ENCODE measurements at places on chromosomes 3 and 15.

DNA sequence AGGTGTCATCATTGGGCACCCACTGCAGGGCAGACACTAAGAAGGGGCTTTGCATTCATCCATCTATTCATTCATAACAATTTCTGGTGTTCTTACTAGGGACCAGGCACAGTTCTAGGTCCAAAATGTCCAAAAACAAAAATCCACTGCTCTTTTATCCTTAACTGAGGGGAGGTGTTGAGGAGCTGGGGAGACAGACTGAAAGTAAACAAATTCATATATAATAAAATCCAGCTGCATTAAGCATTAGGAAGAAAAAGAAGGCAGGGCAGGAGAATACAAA, 1.1 kb downstream of the EIF4E3 start:
- DNase-seq: no peak

- no peak for DNase-seq
These were observed 244.7 kb upstream of the ST8SIA2 start for GRCh38 chr15:92149029-92149428.

GRCh38 chr3:127543441-127543840, 47.1 kb downstream of the TPRA1 start:
- no peak for DNase-seq

DNA sequence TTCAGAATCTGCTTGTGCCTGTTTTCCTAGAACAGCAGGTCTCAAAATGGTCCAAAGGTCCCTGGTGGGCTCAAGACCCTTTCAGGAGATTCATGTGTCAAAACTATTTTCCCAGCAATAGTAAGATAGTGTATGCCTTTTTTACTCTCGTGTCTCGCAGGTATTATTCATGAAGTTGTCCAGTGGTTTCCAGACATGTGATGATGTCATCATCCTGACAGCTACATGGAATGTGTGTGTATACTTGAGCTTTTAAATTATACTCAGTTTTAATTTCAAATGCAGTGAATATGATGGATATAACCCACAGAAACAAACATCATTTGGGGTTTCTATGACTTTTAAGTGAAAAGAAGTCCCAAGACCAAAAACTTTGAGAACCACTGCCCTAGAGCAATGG, 288.6 kb downstream of the NTRK3 start:
- DNase-seq: no peak

DNA sequence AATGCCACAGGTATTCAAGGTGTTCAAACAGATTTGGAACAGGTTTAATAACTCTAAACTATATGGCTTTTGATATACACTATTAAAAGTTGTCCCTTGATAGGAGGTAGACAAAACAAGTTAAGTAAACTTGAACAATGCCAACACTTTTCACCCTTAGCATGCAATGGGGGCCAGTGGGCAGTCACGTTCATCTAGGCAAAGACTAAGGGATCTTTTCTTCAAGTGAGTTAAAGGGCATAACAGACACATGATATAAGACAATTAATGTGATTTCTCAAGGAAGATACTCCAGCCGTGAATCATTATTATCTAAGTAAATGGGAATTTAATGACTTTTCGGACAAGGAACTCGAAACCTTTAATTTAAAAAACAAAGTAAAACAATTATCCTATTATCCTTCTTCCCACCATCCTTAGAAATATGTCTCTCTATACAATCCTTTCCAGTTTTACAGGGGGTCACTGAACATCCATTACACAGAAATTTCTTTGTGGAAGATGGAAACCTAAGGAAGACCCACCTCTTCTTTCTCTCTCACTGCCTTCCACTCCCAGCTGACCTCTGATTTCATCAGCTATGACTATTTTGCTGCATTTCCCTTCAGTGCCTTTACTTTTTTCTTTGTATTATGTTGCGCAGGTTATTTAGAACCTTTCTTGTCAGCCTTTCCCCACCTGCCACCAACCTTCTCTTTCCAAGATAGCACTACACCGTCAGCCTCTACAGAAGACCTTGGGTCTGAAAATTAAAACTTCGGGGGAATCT, 1.5 kb downstream of the CLDN1 start:
- DNase-seq: no peak

DNA sequence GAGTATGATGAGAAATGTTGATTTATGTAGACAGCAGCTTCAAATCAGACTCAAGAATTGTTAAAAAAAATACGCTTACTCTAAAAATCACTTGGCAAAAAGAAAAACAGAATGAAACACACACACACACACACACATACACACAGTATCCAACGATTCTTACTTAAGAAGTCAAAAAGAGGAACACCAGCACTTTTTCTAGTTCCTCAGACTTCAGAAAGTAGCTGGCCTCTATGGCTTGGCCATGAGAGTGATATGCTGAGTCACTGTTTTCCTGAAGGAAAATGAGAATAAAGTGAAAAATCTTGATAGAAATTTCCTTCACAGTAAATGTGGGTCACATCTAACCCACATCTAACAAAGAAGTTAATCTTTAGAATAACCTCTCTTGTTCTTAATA, 22.1 kb downstream of the CNTN3 start:
- no peak for DNase-seq

DNA sequence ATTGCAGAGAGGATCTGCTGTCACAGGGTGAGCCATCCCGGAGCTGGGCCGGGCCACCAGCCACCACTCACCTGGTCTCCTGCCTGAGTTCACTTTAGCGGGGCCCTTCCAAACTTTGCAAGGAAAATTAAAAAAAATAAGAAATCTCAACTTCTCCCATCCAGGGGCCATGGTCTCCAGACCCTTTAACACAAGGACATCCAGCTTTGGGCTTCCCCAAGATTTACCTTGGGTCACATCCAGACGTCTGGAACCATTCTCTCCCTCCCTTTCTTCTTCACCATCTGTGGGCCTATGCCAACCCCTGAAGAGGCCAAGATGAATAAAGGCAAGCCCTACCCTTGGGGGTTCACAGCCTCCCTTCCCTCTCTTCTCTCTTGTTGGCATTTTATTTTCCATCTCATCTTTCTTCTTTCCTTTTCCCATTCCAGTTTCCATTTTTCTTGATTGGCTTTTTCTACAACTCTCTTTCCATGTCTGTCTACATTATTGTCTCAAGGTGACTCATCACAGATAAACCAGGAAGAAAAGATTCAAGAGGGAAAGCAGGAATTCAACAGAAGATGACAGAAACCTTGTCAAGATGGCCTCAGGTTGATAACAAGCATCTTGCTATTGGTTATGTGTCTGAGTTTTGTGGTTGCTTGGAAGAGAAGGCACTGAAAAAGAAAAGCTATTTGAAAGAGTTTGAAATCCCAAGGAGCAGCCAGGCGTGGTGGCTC, 49.5 kb downstream of the ITGA11 start:
- DNase-seq: no peak

GRCh38 chr3:29291982-29292363, 11.1 kb downstream of the RBMS3 start:
- no peak for DNase-seq

- DNase-seq: no peak
These were observed 40.2 kb downstream of the CMTM8 start for GRCh38 chr3:32278714-32279113.

- DNase-seq: no peak
These were observed 147.5 kb upstream of the SYNPR start for GRCh38 chr3:63130625-63131024.

GRCh38 chr3:40637906-40638305, 113.1 kb downstream of the ZNF621 start:
- DNase-seq: no peak

GRCh38 chr3:19199131-19199530, 50.8 kb downstream of the KCNH8 start:
- no peak for DNase-seq

DNA sequence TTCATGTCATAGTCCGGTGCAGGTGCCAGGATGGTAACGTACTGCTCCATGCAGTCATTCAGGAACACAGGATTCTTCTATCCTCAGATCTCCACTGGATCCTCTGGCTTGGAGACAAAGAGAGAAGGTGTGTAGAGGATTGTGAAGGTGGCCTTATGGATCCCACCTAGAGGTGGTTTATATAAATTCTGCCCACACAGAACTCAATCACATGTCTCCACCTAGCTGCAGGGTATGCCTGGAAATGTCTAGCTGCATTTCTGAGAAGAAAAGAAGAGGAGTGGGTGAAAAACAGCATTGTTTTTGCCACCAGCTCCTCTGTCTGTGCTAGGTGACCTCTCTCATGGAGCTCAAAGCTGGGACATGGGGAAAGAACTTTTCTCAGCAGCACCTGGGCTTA, 478.7 kb downstream of the PDCD6IP start:
- DNase-seq: no peak

GRCh38 chr3:17142516-17142915, 257.8 kb downstream of the PLCL2 start:
- DNase-seq: no peak

DNA sequence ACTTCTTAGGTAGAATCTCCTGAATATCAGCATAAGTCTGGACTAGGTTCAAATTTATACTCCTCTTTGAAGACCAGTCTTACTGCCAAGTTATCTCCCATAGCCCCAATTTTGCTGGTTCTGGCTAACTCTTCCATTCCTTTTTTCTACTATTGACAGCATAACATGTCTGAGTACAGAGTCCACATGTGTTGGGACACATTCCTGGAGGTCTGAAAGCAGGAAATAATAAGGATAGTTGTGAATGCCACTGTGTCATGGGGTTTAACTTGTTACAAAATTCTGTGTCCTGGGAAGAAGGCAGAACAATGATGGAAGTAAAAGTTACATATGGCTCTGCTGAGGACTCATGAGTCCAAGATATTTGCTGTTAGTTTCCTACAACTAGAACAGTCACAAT, 57.4 kb upstream of the ZBTB20 start:
- no peak for DNase-seq

DNA sequence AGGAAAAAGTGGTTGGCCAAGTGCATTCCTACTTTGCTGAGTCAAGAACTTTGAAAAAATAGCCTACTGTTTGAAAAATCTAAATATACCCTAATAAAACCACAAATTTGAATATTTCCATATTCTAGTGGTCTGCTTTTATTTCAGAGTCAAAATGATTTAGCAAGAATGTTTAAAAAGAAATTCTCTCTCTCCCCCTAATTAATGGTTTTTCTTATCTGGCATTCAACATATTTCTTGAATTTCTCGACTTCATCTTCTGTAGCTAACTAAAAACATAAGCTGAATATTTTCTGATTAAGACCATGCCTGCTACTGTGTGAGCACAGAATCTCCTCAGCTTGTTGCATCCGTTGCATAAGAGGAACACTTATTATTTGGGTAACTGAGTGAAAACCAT, 563.5 kb upstream of the TBL1XR1 start:
- no peak for DNase-seq

GRCh38 chr3:197281849-197282248, 16.6 kb downstream of the DLG1 start:
- no peak for DNase-seq

DNA sequence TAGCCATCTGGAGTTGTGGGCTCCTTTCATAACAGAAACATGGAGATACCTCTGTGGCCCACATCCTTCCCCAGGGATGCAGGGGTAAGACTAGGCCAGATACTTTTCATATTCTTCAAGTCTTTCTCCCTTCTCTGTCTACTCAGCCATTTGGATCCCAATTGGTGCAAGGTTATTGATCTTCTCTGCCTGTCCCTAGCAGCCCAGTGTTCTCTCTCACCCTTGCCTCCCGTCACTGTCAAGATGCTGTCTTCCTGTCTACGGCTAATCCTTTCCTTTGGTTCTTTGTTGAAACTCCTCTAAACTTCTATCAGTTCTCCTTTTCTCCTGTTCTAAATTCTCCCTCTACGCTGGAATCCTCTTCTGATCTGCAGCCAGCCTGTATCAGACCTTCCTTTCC, 51.3 kb downstream of the SENP2 start:
- no peak for DNase-seq

- no peak for DNase-seq
These were observed 23.4 kb downstream of the EDEM1 start for GRCh38 chr3:5210926-5211325.

DNA sequence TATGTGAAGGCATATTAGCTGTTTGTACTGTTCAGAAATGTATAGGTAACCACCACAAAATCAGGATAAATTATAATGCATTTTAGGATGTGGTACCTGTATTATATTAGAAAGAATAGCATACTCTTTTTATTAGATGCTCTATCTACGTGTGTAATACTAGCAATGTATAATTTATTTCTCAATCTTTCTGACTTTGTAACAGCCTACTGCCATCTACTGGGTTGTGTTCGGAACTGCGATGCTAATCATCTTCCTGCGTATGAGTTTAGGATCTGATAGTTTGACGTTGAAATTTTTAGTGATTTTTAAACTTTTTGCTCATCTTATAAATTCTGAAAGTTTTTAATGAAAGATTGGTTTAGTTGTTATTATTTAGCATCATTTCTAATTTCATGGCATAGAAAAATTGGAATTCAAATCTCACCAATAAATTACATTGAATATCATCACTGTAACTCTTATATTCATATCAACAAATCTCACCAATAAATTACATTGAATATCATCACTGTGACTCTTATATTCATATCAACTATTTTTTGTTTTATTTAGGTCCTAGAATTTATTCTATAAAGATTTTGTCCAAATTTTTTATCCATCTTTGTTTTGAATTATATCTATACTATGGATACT, 322.7 kb upstream of the ZNF717 start:
- no peak for DNase-seq

GRCh38 chr3:194312186-194312742, 38.9 kb downstream of the CPN2 start:
- no peak for DNase-seq

- no peak for DNase-seq
These were observed 21.2 kb downstream of the UBE2Q2 start for GRCh38 chr15:75864213-75865059.

DNA sequence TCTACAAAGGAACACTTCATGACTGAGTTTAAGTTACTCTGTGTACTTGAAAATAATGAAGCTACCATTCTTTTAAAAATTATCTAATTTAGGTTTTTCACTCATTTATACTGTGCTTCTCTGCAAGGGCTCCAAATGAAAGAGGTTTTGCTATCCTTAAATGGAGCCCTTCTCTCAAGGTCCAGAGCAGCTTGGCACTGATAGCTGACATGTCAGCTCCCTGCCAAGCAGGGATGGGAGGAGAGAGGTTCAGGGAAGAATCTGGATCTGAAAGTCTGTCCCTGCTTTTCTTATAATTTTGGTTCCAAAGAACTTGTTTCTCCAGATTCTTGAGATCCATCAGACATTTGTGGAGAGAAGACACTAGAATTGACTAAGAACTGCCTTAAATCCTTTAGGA, 39.1 kb downstream of the MRPS11 start:
- no peak for DNase-seq

DNA sequence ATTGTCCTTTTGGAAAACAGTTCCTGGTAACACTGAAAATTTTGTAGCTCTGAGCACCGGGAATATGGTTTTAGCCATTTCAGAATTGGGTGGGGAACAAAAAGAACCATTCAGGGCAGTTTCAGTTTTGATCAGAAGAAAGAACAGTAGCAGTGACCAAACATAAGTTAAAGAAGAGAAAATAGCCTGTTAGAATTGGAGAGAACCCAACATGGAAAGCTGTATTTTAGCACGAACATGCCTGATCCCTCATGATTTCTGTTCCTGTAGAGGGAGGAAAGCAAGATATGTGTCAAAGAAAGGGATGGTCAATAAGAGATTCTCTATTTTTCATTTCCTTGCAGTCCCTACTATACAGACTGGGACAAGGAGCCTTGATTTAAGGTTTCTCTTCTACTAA, 119.9 kb downstream of the ALDH1A2 start:
- DNase-seq: no peak

GRCh38 chr3:19739504-19739903, 194.5 kb downstream of the EFHB start:
- no peak for DNase-seq

Measured in progenitor cell of endocrine pancreas (in vitro differentiated cells).